ENCODE measurements at places on chromosomes 5 and 9.

DNA sequence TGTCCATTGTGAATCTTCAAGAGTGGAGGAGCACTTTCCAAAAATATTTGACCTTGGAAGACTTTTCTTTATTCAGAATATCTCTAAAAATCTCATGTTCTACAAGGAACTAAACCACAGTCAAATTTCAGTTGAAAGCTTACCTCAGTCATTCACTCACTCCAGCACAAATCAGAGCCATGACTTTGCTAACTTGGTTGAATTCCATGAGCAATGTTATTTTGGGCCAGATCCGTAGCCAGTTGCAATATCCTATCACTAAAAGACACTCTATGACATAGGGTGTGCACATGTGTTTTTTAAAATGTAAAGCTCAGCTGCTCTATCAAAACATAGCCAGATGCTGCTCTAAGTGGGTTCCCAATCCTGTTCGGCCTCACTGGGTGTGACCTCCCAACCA lies 156.1 kb upstream of the ANKRD55 start:
- no peak overlapping the region for H3K4me3 ChIP-seq
- no peaks in the 10 kb centered on the region for H3K4me1 ChIP-seq
- no peaks in the 10 kb centered on the region for H3K27me3 ChIP-seq
- H3K36me3 ChIP-seq, result no peaks in the 10 kb centered on the region

GRCh38 chr9:97807681-97808080 lies 45.3 kb upstream of the FOXE1 start:
- H3K4me3 ChIP-seq, result no peak overlapping the region
- DNase-seq, result peak; percentile 78
- no peaks in the 10 kb centered on the region for H3K36me3 ChIP-seq
- no peaks in the 10 kb centered on the region for H3K27me3 ChIP-seq
- peak overlapping the region; percentile 16 for H3K27ac ChIP-seq

- H3K27ac ChIP-seq, result peak overlapping the region; percentile 86
- H3K4me1 ChIP-seq, result peaks cover 21% of the 10 kb centered on the region
- H3K4me3 ChIP-seq, result peak overlapping the region; percentile 36
- no peaks in the 10 kb centered on the region for H3K27me3 ChIP-seq
- peak; percentile 69 for DNase-seq
These were observed 33.9 kb downstream of the VLDLR start for GRCh38 chr9:2655411-2655901.

DNA sequence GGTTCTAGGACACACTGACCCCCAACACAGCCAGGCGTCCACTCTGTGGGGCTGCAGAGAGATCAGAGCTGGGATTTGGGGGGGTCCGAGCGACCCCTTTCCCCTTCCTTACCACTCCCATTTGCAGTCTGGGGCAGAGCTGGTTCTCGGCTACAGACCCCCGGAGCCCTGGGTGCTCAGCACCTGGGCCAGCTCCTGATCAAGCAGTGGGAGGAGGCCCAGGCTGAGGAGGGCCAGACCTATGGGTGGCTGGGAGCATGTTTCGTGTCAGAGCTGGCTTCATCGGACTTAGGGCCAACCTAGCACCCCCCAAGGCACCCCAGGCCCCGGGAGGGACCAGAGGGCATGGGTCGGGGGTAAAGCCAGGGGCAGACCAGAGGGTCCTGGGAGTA lies 7.6 kb downstream of the GRIN1 start:
- DNase-seq, result no peak
- H3K4me1 ChIP-seq, result no peaks in the 10 kb centered on the region
- no peaks in the 10 kb centered on the region for H3K36me3 ChIP-seq
- H3K27ac ChIP-seq, result no peak overlapping the region
- H3K4me3 ChIP-seq, result no peak overlapping the region

DNA sequence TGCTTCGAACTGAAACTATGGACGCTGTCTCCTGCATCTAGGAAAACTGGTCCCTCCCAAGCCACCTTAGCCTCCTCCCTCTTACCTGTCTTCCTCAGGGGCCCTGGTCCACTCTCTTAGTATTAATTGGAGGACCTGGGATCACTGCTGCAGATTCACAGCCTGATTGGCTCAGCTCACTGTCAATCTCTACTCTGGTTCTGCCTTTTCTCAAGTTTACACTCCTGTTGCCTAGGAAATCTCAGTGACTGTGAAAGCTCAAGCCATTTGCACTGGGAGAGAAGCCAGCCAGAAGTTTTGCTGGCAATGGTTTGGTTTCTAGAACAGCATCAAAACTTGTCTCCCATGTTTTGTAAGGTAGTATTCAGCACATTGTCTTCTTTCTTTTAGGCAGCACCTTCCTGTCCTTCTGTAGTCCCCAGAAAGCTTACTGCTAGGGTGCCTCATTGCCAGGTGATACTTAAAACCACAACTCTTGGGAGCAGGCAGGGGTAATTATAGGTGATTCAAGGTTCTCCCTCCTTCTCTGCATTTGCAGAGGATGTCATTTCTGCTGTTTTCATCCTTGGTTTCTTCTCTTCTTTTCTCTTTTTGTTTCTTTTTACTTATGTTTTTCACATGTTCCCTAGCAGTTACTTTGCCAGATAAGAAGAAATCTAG lies at the start of gene CAPSL:
Gene CAPSL (minus strand): TSS at position 55 of the 660 bp plus-strand sequence. CDS start 17,502 bp downstream, outside the sequence.
- H3K27me3 ChIP-seq, result no peaks in the 10 kb centered on the region
- DNase-seq, result no peak
- H3K4me1 ChIP-seq, result no peaks in the 10 kb centered on the region
- no peak within 1 kb of the TSS for H3K4me3 ChIP-seq

DNA sequence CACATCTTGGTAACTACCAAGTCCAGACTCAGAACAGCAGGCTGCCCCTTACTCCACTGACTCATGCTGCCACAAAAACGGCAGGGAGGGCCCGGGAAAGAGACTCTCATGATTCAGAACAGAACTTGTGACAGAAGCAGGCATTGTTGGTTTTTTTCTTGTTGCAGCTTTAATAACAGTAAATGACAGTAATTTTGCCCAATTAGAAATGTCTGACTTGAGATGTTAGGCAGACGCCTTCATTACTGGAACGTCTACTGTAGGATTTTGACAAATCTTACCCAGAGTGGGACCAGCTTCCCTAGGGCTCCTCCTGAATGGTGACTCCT lies 77.9 kb downstream of the SEMA5A start:
- H3K4me1 ChIP-seq, result peaks cover 25% of the 10 kb centered on the region
- no peaks in the 10 kb centered on the region for H3K27me3 ChIP-seq
- no peaks in the 10 kb centered on the region for H3K36me3 ChIP-seq
- peak overlapping the region; percentile 93 for H3K27ac ChIP-seq
- peak; percentile 72 for DNase-seq

GRCh38 chr5:128477944-128478343 lies 60.1 kb downstream of the FBN2 start:
- H3K27ac ChIP-seq, result no peak overlapping the region
- H3K36me3 ChIP-seq, result peaks cover 2% of the 10 kb centered on the region
- no peak for DNase-seq
- H3K4me3 ChIP-seq, result no peak overlapping the region
- H3K4me1 ChIP-seq, result no peaks in the 10 kb centered on the region

DNA sequence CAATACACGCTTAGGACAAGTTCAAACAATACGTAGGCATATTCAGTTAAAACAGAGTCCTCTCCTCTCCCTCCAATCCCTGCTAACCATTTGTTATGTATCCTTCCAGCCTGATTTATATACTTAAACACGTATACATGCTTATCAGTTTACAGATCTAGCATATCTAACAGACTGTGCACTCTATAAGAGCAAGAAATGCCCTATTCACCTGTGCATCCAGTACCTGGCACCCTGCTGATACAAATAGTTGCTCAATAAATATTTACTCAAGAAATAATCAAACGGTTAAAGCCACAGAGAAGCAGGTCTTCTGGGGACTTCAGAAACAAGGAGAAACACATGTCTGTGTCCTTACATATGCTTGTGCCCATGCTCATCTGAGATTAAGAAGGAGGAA lies 55.9 kb downstream of the MLLT3 start:
- no peaks in the 10 kb centered on the region for H3K27me3 ChIP-seq
- no peak for DNase-seq
- H3K4me3 ChIP-seq, result no peak overlapping the region
- no peak overlapping the region for H3K27ac ChIP-seq
- H3K36me3 ChIP-seq, result no peaks in the 10 kb centered on the region

GRCh38 chr5:91257301-91257700 lies 125.8 kb downstream of the ARRDC3 start:
- no peak overlapping the region for H3K27ac ChIP-seq
- H3K27me3 ChIP-seq, result no peaks in the 10 kb centered on the region
- H3K4me1 ChIP-seq, result no peaks in the 10 kb centered on the region
- H3K36me3 ChIP-seq, result no peaks in the 10 kb centered on the region
- DNase-seq, result no peak

DNA sequence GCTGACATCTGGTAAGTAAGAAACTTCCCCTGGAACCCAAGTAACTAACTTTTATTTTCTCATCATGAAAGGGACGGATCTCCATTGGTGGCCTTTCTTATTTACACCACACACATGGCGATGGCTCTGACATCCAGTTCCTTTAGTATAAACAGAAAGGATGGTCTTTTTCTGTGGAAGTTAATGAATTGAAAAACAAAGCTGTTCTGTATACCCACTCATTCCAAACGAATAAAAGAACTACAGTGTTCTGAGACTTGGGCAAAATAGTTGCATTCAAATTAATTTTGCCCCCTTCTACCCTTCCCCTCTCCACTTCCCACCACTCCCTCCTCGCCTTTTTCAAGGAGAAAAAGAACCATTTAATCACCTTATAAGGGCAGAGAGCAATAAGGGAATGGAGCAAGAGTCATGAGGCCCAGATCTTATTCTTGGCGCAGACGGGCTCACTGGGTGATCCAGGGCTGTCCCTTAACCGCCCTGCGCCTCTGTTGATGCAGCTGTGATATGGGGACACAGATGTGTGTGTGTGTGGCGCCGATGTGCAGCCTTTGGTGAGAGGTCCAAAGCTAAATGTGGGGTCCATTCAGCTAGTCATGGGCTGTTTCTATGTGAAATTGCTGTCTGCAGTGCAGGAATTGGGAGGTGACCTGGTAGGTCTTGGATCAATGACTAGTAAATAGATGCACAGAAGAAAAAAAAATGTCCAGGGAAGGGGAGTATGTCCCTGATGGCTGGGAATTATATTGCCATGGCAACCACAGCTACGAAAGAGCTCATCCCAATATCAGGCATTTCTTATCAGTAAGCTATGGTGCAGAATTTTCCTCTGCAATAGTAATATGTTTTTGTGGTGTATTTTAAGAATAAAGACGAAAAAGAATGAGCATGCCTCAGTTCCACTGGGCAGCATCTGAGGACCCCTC lies 141.5 kb upstream of the ERCC6L2 start:
- DNase-seq, result no peak
- H3K4me3 ChIP-seq, result no peak overlapping the region
- no peaks in the 10 kb centered on the region for H3K27me3 ChIP-seq
- no peaks in the 10 kb centered on the region for H3K4me1 ChIP-seq

- H3K27me3 ChIP-seq, result no peaks in the 10 kb centered on the region
- no peaks in the 10 kb centered on the region for H3K36me3 ChIP-seq
- H3K4me3 ChIP-seq, result no peak overlapping the region
- no peak for DNase-seq
These were observed 180.4 kb downstream of the DAB2IP start for GRCh38 chr9:121831869-121832268.

- no peak overlapping the region for H3K27ac ChIP-seq
- DNase-seq, result no peak
- H3K4me3 ChIP-seq, result no peak overlapping the region
- H3K36me3 ChIP-seq, result no peaks in the 10 kb centered on the region
- H3K27me3 ChIP-seq, result no peaks in the 10 kb centered on the region
These were observed 90.4 kb downstream of the MVB12B start for GRCh38 chr9:126417043-126417442.
